ENCODE measurements at places on chromosomes 11 and 22.
A peak's percentile ranks its signal among the peaks of the same experiment; 100 is the strongest.

- no peak for DNase-seq
Measured at GRCh38 chr11:126992804-126993111, 7.8 kb downstream of the KIRREL3 start.

- DNase-seq = no peak
Measured at GRCh38 chr11:64764753-64765152, 5.0 kb upstream of the PYGM start.

DNA sequence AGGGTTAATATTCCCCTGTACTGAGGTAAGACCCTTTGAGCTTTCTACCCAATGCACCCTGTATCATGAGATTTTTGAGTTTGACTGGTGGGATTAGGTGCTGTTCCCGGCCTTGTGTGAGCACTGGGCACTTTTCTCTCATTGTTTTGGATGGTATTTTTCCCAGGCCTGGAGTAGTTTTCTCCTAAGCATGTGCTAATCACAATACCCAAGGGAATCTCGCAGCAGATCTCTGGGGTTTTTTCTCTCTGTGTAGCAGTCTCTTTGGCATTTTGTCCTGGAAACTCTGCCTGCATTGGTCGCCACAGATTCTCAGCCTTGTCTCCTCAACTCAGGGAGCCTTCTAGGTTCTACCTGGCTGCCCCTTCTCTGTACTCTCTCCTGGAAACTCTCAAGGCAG, 19.9 kb downstream of the IGHMBP2 start:
- no peak for DNase-seq

- DNase-seq = no peak
Measured at GRCh38 chr22:24997023-24997422, 44.5 kb downstream of the KIAA1671 start.

DNA sequence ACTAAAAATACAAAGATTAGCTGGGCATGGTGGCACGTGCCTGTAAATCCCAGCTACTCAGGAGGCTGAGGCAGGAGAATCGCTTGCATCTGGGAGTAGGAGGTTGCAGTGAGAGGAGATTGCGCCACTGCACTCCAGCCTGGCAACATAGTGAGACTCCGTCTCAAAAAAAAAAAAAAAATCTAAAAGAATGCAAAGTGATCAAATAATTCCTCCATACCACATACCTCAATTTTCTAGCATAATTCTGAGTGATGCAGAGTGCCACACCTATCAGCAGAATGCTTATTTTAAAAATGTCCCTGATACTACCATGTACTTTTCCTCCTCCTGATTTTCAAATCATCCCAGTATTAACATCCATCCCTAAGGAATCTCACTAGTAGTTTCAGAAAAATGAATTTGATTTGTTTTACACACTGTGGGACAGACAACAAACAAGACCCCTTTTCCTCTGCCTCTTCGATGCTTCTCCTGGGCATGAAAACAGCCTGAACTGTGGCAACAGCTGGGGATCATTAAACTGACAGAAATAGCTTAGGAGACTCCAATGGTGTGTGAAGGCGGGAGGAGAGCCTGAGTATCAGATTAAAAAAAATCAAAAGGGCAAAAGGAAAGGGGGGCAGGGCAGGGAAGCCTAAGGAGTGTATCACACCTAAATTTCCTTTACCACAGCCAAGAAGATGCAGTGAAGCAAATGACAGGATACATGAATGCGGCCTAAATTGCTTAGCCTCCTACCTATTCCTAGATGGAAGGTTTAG, 114.7 kb downstream of the SGSM3 start:
- no peak for DNase-seq

DNA sequence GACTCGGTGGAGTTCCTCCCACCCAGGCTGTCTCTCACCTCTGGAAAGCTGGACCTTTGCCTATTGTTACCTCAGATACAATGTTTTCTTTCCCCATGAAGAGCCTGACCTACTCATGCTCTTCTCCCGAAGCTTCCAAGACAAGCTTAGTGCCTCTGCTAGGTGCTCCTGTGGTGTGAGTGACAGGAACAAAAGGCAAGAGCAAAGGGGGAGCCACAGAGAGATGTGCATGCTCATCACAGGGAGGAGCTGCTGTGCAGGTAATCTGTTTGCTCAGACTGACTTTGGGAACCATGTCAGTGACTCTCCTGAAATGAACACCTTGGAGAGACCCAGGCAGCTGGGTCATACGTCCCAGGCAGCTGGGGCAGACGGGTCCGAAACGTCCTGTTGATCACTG, 53.6 kb upstream of the VSTM5 start:
- no peak for DNase-seq

GRCh38 chr22:21076912-21077625, 31.3 kb downstream of the LRRC74B start:
- DNase-seq = no peak

DNA sequence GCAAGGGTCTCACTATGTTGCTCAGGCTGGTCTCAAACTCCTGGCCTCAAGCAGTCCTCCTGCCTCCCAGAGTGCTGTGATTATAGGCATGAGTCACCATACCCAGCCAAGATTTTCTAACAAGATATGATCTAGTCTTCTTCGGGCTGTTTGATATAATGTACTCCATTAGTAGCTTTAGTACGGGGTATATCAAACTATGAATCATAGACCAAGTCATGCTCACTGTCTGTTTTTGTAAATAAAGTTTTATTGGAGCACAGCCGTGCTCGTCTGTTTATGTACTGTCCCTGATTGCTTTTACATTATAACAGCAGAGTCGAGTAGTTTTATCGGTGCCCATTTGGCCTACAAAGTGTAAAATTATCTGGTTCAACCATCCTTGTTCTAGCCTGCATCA, 43.9 kb upstream of the GRIK4 start:
- DNase-seq = no peak

GRCh38 chr11:128552783-128553661, 34.3 kb downstream of the ETS1 start:
- DNase-seq = peak; percentile 79

DNA sequence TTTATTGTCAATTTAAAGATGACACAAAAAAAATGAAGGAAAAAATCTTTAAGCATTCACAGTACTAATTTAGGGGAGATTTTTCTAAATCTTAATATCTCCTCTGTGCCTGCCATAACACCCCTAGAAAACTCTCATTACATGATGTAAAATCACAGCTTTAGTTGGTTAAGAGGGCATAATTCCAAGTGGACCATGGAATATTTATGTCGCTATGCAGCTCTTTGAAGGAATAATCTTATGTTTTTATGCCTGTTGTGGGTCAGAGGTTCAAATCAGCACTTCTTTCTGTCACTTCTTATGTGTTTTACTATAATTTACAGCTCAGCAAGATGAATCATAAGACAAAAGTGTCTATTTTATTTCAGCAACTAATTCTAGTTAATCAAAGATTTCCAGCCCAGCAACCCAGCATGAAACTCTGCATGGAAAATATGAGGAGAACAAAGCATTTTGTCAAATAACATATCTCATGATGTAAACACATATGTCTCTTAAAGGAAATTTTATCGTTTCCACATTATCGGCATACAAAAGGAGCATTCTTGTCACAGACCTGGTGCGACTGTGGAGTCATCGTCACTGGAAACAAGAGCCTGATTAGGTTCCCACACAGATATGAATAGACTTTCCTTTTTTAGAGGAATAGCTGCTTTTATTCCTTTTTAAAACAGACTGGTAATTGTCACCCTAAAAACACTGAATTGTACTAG, 274.8 kb downstream of the SOX6 start:
- no peak for DNase-seq

DNA sequence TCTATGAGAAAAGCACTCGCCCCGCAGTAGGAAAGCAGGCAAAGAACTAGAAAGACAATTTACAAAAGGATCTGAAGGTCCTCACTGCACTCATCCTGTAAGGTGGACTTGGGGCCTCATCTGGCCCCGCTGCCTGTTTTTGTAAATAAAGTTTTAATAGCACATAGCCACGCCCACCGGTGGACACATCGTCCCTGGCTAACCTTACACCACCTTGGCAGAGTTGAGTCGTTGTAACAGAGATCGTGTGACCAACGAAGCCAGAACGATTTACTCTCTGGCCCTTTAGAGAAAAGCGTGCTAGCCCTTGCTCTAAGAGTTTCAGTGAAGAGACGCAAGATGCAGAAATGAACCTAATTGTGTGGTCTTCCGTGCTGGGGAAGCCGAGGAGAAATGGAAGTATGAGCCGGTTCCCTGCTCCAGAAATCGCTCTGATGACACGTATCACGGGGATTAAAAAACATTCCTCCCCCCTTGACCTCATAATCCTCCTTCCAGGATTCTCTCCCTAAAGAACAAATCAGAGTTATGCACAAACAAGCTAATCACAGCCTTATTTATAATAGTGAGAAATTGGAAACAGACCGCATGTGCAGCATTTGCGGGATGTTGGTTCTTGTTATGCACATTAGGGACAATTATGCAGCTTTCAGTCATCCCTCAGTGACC, 80.1 kb downstream of the CDKN1C start:
- no peak for DNase-seq

DNA sequence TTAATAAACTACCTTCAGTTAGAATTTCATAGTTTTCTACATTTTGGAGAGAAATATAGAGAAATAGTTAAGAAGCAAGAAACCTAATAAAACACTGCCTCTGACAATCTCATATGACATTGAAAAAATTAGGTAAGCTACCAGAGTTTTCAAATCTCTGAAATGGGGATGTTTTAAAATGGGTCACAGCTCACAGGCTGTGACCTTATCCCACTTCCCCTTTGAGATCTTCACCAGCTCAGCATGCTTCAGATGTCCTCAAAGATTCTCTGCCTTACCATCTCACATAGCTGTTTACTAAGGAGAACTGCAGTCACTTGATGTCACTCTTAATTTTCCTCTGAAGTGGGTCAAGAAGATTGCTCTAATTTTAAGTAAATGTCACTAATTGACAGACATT, 717.8 kb downstream of the JRKL start:
- DNase-seq = no peak

GRCh38 chr11:43930868-43931716, 11.3 kb upstream of the C11orf96 start:
- DNase-seq = no peak

- DNase-seq = no peak
Measured at GRCh38 chr11:70036971-70037882, 40.9 kb upstream of the ANO1 start.

- DNase-seq = no peak
Measured at GRCh38 chr11:45247433-45247832, 38.7 kb downstream of the SYT13 start.

DNA sequence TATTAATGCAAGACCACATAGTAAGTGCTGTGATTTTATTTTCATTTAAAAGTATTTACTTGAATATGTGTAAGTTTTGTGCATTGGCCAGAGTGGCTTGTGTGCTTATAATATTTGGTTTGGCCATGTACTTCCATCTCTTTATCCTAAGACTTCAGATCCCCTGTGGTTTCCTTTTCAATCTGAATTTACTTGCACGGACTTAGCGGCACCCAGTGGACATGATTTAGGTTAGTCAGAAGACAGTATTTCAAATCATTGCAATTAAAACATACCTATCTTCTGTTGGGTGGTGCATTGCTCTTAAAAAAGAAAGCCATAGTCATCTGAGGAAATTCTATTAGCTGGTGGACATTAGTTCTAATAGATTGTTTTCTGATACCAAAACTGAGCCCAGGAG, 30.7 kb downstream of the PIWIL4 start:
- DNase-seq = no peak

GRCh38 chr11:117198613-117199012, 557 bp upstream of the TAGLN start:
- DNase-seq = no peak

GRCh38 chr11:131815590-131815989, 445.2 kb downstream of the NTM start:
- no peak for DNase-seq

- no peak for DNase-seq
Measured at GRCh38 chr11:62909107-62909894, 11.9 kb downstream of the CHRM1 start.

- DNase-seq = peak; percentile 55
Measured at GRCh38 chr11:44598831-44599230, 33.4 kb downstream of the CD82 start.

DNA sequence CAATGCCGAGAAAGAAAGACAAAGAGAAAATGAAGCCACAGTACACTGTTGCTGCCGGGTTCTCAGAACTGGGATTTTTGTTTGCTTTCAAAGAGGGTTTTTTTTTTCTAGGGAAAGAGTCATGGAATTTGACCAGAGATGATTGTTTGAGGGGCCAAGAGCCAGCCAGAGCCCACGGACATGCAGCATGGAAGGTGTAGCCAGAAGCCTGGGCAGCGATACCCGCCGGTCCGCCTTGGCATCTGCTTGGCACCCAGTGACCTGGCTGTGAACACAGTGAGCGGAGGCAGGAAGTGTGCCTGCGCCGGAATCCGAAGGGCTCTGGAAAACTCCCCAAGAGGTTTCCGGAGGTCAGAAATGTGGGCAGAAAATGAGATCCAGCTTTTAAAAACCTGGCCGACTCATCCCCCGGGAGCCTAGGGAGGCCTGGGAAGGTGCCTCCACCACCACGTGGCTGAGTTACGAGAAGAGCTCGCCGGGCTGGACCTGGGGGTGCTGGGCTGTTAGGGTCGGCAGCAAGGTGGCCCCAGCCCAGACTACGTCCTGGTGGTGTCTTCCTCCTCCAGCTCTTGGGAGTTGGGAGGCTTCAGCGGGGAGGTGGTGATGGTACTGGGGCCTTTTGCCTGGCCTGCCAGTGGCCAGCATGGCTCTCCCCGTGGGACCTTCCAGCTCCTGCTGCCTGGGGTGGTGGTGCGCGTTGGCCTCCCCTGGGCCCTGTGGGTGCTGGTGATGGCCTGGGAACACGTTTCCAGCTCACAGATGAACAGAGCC, 61.6 kb upstream of the PPARA start:
- no peak for DNase-seq

- DNase-seq = no peak
Measured at GRCh38 chr22:24423519-24424000, 3.8 kb upstream of the ADORA2A start.

- DNase-seq = peak; percentile 28
Measured at GRCh38 chr11:44861849-44862557, 88.7 kb downstream of the TP53I11 start.

DNA sequence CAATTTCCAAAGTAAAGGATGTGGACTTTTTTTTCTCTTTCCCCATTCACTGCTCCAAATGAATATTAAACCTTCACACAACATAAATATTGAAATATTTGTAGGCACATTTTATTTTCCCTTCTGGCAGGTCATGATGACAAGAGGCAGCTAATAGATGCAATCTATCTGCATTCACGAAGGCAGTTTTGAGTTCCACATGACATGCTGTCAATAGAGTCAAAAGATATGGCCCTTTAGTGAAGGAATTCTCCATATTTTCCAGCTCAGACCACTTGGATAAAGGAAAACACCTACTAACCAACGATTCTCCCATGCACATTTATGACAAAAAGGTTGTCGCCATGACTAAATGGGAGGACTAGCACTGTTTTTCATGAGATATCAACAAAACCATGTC, 37.9 kb downstream of the TENM4 start:
- no peak for DNase-seq

DNA sequence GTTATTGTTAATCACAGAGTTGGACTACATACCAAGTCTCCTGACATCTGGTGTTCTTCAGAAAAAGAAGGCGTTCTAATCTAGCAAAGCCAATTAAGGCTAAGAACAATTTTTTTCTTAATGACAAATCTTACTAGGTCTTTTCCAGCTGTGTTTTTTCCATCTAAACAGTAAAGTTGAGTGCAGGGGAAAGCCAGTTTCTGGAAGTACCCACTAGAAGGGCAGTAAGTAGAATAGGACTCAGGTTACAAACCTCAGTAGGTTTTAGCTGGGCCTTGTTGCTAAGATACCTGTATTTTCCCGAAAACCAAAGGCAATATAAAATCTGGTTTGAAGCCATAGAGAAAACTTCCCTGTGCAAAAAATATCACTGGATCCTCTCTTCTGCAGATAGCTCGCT, 351.9 kb downstream of the ETS1 start:
- DNase-seq = no peak

Data from dorsolateral prefrontal cortex (tissue), 122 donors.